ENCODE measurements at places on chromosomes 16 and 17.

GRCh38 chr17:78185981-78186691 is 716 bp downstream of the TK1 start:
- DNase-seq, result peak; percentile 28

DNA sequence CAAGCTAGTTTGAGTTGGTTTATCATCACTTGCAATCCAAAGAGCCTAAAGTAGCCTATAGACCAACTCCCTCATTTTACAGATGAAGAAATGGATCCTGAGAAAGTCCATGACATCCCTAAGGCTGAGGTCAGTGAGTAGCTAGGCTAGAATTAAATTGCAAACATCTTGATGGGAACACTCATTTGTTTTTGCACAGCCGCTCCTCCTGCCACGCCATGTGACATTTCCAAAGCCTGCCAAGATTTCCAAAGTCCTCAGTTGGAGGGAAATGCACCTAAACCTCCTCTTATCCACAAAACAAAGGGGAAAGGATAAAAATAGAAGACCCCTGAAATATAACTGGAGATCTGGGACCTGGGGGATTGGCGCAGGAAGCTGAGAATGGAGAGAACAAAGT is 15.0 kb downstream of the TMEM92 start:
- DNase-seq, result no peak

- no peak for DNase-seq
These were observed 29.5 kb downstream of the TNFRSF13B start for GRCh38 chr17:16942141-16943031.

GRCh38 chr17:6780001-6780400 is 4.0 kb downstream of the FBXO39 start:
- no peak for DNase-seq

- no peak for DNase-seq
These were observed 403.6 kb upstream of the MON1B start for GRCh38 chr16:76787394-76787793.

GRCh38 chr17:16061631-16062030 is 62.0 kb downstream of the TTC19 start:
- DNase-seq, result no peak

GRCh38 chr17:77161953-77162352 is 21.2 kb downstream of the SEC14L1 start:
- DNase-seq, result no peak

DNA sequence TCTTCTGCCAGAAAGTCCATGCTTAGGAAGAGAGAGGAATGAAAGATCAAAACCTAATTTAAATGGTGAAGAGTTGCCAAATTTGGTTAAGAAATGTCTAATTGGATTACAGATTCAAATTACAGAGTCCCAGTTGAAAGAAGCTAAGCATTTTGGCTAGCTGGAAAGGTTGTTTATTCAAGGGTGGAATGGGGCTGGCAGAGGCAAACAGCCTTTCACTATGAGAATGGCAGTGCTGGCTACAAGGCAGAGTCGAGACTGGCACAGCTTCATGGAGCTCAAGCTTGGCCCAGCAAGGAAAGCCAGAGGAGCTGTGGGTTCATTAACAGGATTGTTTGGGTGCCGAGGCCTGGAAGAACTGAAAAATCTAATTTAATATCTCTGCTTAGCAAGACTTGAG is 13.6 kb downstream of the MAP3K3 start:
- DNase-seq, result no peak
